SIG-M5 (cell line): ENCODE measurements at places on chromosomes 3 and 15.

- no peak for DNase-seq
Measured at GRCh38 chr15:86759800-86760523, 680.3 kb downstream of the AGBL1 start.

DNA sequence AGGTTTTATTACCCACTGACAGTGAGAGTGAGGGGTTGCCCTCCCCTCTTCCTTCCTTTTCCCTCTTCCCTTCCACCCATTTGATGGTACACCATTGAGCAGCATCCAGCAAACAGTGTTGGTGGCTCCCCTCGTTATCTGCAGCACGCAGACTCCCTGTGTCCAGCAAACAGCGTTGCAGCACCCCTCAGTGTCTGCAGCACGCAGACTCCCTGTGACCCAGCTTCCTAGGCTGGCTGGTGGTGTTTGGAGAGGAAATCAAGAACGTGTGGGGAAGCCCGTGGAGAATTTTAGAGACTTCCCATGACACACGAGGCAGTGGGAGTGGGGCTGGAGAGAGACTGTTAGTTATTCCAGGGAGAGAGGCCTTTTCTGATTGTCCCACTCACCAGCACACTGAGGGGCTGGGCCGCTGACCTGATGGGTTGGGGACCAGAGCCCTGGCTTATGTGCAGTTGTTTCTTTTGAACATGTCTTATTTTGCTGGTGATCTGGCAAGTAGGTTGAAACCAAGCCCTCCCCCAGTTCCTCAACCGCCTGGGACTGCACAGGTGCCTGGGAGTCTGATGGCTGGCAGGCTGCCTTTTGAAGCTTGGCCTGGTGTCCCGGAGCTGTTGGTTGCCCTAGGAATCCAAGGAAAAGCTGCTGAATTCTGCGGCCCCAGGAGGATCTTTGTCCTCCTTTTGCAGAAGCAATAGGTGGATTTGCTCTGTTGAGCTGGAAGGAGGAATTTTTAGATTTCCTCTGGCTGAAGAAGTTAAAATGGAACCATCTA lies 19.0 kb downstream of the APBA2 start:
- no peak for DNase-seq

DNA sequence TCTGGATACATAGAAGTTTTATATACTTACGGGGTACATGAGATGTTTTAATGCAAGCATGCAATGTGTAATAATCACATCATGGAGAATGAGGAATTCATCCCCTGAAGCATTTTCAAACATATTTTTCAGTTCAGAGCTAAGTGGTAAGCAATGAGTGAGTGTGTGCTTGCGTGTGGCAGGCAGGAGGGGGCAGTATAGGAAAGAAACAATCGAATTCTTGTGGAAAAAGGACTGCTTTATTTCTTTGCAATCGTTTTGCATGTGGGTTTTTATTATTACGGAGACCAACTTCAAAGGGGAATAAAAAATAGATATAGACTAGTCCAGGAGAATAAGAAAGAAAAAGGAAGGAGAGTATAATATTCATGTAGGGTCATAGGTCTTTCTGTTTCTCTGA lies 271.6 kb downstream of the CHL1 start:
- DNase-seq, result no peak

DNA sequence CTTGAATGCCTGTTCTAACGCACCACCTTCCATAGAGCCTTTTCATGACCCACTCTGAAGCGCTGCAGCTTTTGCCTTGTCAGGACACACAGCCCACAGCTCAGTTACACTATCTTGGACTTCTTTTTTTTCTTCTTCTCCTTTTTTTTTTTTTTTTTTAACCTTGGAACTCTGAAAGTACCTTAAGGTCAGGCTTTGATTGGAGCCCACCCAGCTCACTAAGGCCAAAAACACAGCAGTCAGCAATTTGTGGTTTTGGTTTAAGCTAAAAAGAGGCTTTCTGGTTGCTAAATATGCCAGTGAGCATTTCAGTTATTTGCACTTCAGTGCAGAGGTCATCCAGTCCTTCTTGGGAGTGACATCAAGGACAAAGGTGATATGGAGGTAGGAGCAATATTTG lies 1.7 kb downstream of the SLC25A20 start:
- DNase-seq, result no peak

GRCh38 chr3:61733876-61734275 lies 172.5 kb downstream of the PTPRG start:
- no peak for DNase-seq

- DNase-seq, result no peak
Measured at GRCh38 chr3:12424635-12425319, 59.5 kb upstream of the TSEN2 start.

DNA sequence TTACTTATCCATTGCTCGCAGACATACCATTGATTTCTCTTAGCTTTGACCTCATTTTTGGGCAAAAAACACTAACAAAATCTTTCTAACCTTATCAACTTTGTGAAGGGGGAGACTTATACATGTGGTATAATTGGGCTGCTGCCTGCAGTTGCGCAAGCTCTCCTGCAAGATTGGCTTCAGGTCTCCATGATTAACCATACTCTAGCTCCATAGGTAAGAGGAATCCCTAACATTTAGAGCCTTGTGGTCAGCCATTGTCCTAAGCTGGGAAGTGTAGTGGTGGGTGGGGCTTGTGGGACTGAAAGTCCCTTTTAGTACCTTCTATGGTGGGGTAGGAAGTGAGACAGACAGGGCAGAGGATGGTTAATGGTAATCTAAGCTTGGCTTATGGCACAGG lies 179.6 kb upstream of the THRB start:
- no peak for DNase-seq

DNA sequence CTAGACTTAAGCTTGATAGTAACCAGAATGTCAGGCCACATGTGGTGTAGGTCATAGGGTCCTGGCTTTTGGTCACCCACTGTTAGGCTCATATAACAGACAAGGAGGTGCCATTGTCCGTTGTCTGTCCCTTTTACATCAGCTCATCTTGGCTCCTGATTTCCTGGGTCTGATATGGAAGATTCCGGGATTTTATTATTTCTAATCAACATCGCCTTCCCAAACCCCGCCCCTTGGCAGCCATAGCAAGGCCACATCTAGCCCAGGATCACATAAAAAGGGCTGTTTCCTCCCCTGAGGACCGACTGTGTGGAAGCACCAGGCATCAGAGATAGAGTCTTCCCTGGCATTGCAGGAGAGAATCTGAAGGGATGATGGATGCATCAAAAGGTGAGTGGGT lies at the start of gene TGM4:
Gene TGM4 (plus strand): TSS at position 301 of the 400 bp plus-strand sequence. CDS start 71 bp downstream, at position 372.
- DNase-seq, result no peak

DNA sequence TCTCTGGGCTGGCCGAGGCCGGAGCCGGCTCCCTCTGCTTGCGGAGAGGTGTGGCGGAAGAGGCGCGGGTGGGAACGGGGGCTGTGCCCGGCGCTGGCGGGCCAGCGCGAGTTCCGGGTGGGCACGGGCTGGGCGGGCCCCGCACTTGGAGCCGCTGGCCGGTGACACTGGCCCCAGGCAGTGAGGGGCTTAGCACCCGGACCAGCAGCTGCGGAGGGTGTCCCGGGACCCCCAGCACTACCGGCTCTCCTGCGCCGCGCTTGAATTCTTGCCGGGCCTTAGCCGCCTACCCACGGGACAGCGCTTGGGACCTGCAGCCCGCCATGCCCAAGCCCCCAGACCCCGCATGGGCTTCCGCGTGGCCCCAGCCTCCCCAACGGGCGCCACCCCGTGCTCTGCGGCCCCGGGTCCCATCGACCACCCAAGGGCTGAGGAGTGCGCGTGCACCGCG lies 736.3 kb upstream of the ARRDC4 start:
- DNase-seq, result no peak

DNA sequence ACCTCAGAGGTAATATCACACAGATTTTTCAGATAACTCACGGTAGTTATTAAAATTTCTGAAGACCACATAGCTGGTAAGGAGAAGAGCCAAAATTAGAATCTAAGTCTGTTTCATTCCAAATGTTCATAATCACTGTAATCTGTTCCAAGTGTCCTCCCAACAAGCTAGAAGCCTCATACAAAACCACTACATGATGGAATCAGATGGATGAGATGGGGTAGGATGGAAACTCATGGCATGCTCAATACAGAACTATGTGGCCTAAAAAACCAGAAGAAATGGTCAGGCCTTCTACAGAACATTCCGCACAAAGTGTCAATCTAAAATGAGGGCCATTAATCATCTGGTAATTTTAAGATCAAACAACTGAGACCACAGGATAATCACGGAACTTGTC lies 91.8 kb downstream of the THBS1 start:
- no peak for DNase-seq

DNA sequence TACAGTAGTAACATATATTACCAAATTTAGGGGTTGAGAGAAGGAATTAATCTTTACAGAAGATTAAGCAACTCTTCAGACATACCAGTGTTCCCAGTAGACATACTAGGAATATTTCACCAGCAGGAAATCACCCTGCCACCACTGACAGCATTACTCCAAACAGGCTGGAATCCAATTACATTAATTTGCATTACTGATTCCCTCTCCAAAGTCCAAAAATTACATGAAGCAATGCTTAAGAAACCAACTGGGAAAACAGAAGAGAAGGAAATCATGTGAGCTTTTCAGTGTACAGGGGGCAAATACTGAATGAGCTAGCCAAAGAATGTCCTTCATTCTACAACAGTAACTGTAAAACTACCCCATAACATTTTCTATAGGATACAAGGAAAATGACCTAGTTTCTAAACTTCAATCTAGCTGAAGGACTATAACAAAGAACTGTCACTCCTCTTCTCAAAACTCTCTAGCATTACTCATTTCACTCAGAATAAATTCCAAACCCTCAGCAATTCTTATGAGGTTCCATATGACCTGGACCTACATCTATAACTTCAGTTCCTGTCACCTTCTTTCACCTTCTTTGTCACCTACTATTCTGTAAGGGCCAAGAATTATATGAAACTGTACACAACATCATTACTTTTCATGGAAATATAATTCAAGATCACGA lies 72.7 kb downstream of the INO80 start:
- DNase-seq, result no peak

GRCh38 chr15:89361451-89362202 lies 27.0 kb upstream of the POLG start:
- no peak for DNase-seq

DNA sequence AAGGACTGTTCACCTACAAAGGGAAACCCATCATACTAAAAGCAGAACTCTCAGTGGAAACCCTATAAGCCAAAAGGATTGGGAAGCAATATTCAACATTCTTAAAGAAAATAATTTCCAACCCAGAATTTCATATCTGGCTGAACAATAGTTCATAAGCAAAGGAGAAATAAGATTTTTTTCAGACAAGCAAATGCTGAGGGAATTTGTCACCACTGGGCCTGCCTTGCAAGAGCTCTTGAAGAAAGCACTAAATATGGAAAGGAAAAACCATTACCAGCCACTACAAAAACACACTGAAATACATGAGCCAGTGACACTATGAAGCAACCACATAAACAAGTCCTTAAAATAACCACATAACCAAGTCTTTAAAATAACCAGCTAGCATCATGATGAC lies 28.9 kb upstream of the DCBLD2 start:
- no peak for DNase-seq

DNA sequence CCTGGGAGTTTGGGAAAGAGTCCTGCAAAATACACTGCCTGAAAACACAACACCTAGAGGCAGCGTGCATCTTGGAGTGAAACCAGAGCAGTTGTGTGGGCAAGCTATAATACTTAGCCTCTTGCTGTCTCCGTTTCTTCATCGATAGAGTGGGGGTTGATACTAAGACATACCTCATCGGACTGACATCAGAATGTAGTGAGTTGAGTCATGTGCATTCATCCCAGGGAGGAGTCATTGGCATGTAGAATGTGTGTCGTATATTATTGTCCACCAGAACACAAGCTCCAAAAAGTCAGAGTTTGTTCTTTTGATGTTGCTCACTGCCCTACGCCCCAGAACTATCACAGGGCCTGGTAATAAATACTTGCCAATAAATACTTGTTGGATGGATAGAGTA lies 4.3 kb downstream of the SNTN start:
- DNase-seq, result no peak

GRCh38 chr3:63706321-63707085 lies 54.0 kb downstream of the SNTN start:
- no peak for DNase-seq

DNA sequence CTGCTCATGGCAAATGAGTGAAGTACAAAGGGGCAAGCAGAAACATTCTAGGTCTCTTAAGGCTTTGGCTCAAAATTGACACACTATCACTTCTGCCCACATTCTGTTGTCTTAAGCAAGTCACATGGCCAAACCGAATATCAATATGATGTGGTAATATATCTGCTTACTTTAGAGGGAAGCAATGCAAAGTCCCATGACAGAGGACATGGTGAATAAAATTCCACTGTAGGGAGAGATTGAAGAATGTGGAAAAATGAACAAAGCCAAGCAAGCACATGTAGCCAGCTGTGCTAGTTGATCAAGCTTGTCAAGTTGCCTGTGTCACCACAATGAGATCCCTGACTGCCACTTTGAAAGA lies 11.2 kb upstream of the TBC1D5 start:
- no peak for DNase-seq

DNA sequence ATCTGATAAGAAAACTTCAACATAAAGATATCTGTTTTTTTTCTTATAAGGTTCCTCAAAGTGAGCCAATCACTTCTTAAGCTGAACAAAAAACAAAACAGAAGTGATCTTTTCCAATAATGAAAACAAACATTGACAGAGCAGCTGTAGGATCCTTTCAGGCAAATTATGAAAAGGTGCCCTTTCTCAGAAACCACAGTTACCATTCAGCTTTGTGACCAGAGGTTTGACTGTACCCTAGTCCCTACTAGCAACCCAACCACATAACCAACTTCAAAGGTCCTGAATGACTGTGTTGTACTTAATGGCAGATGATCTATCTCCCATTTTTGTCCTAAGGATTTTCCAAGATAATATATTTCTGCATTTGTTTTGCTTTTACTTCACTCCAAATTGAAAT lies 39.4 kb upstream of the CCR2 start:
- DNase-seq, result no peak

DNA sequence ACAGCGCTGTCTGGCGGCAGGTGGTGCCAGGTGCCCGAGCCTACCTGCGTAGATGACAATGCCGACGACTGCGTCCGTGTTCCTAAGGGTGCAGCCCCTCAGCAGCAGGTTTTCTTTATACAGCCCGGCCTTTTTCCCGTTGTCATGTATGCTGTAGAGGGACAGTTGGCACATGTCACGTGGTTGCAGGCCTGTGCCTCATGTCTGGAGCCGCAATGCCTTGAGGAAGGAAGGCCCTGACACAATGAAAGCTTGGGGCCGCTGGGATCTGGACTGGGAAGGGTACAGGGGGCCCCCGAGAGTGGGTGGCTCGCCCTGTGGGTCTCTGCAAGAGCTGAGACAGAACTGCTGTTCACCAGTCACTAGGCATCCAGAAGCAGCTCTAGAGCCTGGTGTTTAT lies 136.0 kb downstream of the ATP10A start:
- no peak for DNase-seq

DNA sequence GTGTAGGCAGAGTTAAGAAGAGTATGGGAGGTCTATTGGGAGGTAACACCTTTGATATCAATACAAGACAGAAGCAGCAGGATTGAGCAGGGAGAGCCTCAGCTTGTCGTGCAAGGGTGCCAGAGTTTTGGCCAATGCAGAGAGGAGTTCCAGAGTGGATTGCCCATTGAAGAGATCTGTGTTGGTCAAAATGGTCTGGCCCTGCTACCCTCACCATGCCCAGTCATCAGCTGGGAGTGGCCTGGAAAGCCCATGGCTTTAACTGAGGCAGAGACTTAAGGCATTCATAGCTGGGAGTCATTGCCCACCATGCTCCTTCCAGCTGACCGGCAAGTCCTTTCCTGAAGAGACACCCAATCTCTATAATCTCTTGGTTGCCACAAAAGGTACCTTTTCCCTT lies 271.3 kb downstream of the ABHD5 start:
- no peak for DNase-seq
